ENCODE measurements at places on chromosomes 2 and 18. TPM values are rescaled to one million over a fixed set of nuclear protein-coding genes. Genes with fewer than 3 reads are reported as not detected.

The GCG gene
- total RNA-seq, result not detected

The ATIC gene
- total RNA-seq, result 53.4 TPM

The CD207 gene
- 0.38 TPM for total RNA-seq

The REG3A gene
- total RNA-seq, result not detected

The UGT1A3 gene
- total RNA-seq, result not detected

The CLEC4F gene
- total RNA-seq, result 1.1 TPM

The CHCHD5 gene
- total RNA-seq, result 24.6 TPM

The ACKR3 gene
- 49.5 TPM for total RNA-seq

The TFPI gene
- 17.2 TPM for total RNA-seq

The COPS9 gene
- total RNA-seq, result 162 TPM

The MEP1B gene
- 0.17 TPM for total RNA-seq

The SKOR2 gene
- not detected for total RNA-seq

The SP5 gene
- 0.37 TPM for total RNA-seq

The ZNF385B gene
- total RNA-seq, result 0.89 TPM

The HRH4 gene
- not detected for total RNA-seq

The CNTNAP5 gene
- not detected for total RNA-seq

The VIT gene
- total RNA-seq, result 15.8 TPM

The SAG gene
- not detected for total RNA-seq

The GPR35 gene
- 2.0 TPM for total RNA-seq

DNA sequence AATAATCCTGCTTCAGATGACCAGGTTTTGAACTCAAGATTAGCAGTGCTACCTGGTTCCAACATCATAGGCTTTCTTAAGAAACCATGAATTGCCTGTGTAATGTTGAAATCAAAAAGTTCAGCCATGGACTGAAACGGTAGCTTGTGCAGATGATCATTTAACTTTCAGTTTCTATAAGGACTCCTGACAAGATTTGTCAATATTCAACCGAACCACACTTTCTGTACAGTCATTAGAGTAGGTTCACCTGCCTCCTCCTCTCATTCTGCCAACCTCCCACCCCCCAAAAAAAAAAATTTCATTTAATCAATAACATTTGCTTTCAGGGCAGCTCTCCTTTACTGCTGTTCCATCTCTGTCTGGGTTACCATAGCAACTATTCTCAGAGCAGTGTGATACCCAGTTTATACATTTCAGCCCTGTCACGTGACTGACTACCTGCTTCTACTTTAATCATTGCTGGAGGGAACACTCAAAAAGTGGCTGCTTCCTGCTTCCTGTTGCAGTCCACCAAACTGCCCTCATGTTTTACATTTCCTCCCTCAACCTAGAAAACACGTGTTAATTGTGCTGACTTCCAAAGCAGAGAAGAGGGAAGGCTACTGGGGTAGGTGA, 275.5 kb downstream of the SS18 start:
- DNase-seq, result no peak

DNA sequence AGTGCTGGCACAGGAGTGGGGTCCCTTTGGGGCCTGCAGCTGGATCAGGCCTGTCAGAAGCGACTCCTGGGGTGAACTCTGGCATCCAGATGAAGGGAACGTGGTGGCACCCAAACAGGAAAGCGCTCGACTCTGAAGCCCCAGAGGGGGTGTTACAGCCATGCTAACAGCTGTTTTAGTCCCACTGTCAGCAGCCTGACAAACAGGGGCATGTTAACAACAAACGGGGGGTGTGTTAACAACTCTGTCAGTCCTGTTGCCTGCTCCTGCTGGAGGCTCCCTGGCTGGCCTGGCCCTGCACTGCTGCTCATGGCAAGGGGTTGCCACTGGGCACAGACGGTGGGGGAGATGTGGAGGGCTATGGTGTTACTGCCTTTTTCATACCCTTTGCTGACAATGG, 2.6 kb upstream of the RNU2-63P start:
- DNase-seq, result no peak

DNA sequence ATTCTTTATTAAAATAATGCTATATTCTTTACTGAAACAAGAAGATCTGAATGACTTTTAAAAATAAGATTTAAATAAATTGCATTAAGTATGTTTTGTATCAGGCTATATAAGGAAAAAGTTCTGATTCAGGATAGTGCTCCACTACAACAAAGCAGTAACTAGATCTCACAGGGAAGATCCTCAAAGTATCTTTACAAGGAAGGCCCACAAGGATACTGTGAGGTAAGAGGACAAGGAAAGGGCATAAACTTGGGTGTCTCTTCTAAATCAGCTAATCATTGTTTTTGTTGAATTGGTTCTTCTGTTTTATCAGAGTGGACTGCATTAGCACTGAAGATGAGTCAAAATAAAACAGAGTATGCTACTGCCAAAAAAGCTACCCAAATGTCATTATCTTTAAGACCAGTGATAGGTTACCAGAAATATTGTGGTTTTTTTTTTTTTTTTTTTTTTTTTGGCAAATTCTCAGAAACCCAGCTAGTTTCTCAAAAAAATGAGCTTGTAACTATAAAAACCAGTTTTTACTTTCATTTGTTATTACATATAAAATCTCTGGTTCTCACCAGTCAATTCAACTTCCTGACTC, 160.9 kb downstream of the BAZ2B start:
- DNase-seq, result no peak

GRCh38 chr2:131030478-131030971, 62.7 kb downstream of the FAM168B start:
- DNase-seq, result no peak

GRCh38 chr2:175251425-175252041, 70.0 kb upstream of the ATP5MC3 start:
- no peak for DNase-seq

GRCh38 chr2:12705230-12705629, 11.5 kb upstream of the TRIB2 start:
- DNase-seq, result no peak

DNA sequence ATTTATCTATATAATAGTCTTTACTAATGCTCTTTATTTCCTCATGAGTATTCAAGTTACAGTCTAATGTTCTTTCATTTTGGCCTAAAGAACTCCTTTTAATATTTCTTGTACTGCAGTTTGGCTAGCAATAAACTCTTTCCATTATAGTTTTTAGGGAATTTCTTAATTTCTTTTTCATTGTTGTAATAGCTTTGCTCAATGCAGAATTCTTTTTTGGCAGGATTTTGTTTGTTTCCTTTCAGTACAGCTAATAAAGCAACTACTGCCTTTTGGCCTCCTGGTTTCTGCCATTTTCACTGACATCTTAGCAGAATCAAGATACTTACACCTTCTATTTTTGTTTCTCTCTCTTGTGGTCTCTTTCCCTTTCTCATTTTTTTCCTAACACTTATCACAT, 390.4 kb upstream of the RGPD4 start:
- no peak for DNase-seq

DNA sequence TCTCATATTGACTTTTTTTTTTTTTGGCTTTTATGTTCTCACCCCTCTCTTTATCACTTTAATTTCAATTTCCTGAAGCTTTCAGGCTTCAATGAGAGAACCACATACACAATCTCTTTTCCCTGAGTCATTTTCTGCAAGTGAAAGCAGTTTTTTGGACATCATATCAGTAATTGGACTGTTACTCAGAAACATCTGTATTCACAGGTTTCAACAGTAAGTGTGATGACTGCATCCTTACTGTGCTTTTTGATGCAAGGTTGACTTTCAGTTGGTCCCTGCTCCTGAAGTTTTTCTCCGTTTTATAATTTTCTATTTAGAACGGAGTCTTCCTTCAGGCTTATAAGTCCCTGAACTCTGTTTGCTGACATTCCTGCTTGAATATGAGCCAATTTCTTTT, 70.5 kb upstream of the CCBE1 start:
- DNase-seq, result no peak

DNA sequence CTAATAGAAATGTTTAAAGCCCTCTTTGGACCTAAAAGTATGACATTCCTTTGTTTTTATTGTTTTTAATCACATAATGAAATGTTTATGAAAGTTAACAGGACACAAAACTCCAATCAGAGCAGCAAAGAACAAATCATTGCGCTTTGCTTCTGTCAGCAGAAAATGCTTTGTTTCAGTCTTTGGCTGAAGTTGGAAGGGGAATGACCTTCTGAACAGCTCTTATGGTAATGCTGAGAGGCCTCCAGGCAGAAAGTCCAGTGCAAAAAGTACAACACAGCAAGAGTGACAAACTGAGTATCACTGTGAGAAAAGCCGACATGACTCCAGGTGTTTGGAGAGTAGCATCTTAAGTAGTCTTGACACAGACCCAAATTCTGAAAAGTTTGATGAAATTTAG, 147.7 kb upstream of the SP5 start:
- DNase-seq, result no peak

- no peak for DNase-seq
Observed at GRCh38 chr2:190407246-190407661, 901 bp upstream of the MFSD6 start.

DNA sequence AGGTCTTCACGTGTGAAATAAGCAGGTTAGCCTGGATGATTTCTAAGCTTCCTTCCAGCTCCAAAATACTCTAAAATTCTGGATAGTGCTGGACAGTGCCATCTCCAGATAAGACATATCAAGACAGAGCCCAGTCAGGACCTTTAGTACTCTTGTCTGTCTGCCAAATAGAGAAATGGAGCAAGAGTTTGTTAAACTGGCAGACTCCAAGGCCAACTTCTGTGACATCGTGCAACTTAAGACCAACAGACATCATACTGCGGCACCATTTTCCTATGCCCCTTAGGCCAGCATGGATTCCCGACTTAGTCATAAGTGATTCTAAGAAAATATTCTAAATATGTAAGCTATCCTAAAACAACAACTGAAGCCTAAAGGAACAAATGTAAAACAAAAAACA, 118.6 kb downstream of the RBMS1 start:
- no peak for DNase-seq

GRCh38 chr2:105959357-105959756, 214.6 kb downstream of the NCK2 start:
- DNase-seq, result no peak

DNA sequence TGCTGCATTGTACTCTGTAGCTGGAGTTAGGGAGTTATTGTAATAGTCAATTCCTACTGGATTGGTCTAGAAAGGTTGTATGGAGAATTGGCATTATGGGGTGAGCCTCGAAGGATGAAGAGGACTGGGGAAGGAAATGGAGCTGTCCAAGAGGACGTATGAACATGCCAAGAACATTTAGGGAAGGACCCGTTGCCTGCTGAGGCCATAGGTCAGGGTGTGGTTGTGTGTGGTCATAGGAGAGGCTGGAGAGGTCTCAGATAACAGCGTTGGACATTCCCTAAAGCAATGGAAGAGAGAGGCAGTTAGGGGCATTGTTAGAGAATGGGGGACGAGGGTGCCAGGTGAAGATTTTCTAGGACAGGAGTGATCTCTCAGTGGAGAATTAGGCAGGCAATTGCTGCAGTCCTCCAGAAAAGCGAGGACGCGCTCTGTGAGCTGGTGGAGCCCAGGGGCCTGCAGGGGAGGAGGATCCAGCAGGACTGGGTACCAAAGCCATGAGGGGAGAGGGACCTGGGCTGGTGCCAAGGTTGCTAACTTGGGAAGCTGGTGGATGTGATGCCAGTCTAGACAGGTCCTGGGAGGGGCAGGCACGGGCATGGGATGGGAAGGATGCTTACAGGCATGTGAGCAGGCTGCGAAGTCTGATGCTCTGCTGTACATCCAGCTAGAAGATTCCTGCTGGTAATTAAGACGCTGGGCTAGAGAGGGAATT, 9.4 kb upstream of the PSD4 start:
- DNase-seq, result no peak

- no peak for DNase-seq
Observed at GRCh38 chr18:2908946-2909335, 62.1 kb downstream of the EMILIN2 start.

- DNase-seq, result no peak
Observed at GRCh38 chr2:198639580-198639979, 818.2 kb downstream of the SATB2 start.

GRCh38 chr2:215535741-215536140, 99.9 kb upstream of the FN1 start:
- DNase-seq, result no peak

- no peak for DNase-seq
Observed at GRCh38 chr18:9743200-9744016, 35.3 kb downstream of the RAB31 start.

DNA sequence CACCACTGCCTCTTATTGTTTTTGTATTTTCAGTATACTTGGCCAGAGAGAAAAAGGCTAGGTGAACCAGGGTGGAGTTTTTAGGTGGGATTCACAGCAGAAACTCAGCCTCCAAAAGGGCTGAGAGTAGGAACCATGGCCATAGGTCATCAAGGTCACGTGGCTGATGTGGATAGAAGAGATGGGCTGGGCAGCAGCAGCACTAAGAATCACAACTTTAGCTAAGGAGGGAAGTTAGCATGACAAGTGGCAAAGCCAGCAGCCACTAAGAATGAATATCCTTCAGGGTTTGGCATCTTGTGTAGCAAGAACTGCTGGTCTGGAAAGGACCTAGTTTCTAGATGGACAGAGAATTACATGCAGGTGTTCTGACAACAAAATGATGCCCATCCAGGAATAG, 43.2 kb upstream of the SKA1 start:
- no peak for DNase-seq

DNA sequence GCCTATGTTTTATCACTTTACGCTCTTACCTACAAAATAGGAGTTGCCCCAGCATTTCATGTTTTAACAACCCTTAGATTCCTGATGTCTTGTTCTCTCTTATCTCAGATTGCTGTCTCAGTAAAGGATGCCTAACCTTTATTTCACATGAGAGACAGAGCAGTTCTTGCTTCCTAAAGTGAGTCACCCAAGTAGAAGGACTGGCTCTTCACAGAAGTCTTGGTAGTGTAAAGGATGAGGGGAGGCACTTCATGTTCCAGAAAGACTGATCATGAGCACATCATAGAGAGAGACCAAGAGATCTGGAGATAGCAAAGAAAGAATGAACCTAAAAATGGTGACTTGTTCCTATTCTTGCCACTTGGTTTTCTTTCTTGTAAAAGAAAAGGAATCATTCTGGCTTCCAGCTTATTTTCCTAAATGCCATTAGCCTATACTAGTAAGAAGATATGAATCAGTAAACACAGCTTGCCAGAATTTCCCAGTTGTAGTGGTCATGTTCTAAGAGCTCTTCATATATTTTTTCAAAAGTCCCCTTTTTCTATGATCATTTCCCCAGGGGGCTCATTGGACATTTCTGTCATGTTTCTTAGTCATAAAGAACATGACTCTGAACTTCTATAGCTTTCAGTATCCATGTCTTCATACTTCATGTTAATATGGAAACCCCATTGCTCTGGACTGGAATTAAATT, 54.9 kb downstream of the MAPRE2 start:
- no peak for DNase-seq

DNA sequence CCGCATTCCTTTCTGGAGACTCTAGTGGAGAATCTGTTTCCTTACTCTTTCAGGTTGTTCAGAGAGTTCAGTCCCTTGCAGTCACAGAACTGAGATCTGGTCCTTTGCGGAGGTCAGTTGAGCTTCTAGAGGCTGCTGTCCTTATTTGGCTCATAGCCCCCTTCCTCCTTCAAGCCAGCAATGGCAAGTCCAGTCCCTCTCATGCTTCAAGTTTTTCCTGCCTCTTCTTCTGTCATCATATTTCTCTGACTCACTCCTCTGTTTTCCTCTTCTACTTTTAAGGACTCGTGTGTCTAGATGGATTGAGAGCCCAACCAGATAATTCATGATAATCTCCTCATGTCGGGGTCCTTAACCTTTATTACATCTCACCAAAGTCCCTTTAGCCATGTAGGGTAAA, 173.5 kb upstream of the FOSL2 start:
- DNase-seq, result no peak

- DNase-seq, result no peak
Observed at GRCh38 chr2:23587341-23587880, 202.4 kb downstream of the KLHL29 start.
